Hematopoietic multipotent progenitor cell treated with erythropoietin and hydrocortisone succinate and interleukin-3 and kit ligand, for 8 days (in vitro differentiated cells): ENCODE measurements at places on chromosomes 3 and 15.
A peak's percentile ranks its signal among the peaks of the same experiment; 100 is the strongest.

DNA sequence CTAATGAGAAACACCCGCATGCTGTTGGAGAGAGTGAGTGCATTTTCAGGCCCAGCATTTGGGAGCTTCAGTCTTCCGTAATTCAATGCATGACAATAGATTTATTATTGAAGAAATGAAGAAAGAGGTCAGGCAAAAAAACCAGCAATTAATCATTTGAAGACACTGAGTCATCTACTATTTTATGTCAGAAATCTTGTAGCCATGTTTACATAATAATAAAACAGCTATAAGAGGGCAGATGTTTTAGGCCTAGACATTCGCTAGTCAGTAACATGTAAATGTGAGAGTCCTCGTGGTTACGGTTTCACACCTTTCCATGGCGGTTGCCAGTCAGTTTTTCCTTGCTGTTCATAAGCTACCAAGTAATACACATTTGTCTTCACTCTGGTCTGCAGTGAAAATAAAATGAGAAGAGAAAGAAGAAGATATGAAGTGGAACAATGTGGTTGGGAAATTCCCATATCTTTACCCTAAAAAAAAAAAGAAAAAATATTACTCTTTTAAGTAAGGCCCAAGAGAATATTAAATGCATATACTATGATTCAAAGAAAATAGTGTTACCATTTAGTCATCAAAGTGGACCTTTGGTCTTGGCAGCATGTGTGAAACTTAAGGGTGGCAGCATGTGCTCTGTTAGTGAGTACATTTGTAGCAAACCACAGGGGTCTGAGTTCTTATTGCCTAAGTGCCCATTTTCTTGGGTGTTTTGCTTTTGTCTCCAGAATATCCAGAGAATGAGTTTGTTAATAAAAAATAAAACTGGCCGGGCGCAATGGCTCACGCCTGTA lies 140.5 kb upstream of the TBL1XR1 start:
- no peak for DNase-seq

DNA sequence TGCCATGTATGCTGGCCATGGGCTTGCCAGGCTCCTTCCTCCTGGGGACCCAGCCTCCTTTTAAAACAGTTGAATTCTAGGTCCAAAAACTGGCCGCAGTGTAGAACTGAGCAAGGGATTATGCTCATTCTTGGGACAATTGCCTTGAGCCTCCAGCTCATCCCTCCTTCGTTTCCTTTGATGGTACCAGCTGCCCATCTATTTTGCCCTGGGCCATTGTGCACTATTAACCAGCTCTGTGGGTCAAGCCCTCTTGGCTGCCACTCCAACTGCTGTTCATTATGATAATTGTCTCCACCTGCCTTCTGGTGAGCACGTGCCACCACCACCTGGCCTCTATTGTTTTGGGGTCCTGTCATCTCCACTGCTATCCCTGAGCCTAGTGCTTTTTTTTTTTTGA lies 75.8 kb upstream of the SYN2 start:
- no peak for DNase-seq

GRCh38 chr3:33977227-33977626 lies 178.8 kb downstream of the PDCD6IP start:
- no peak for DNase-seq

GRCh38 chr15:32723171-32723948 lies 5.6 kb downstream of the GREM1 start:
- DNase-seq: no peak

- no peak for DNase-seq
These were observed 28.2 kb downstream of the MYEF2 start for GRCh38 chr15:48149858-48150257.

DNA sequence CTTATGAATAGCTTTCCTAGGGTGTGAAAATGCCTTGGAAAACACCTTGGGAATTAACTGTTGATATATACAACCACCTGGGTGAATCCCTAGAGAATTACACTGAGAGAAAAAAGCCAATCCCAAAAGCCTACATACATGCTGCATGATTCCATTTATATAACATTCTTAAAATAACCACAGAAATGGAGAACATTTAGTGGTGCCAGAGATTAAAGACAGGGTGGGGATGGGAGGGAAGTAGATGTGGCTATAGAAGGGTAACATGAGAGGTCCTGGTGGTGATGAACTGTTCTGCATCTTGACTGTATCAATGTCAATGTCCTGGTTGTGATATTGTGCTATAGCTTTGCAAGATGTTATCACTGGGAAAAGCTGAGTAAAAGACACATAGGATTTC lies 291.0 kb downstream of the CLSTN2 start:
- no peak for DNase-seq

DNA sequence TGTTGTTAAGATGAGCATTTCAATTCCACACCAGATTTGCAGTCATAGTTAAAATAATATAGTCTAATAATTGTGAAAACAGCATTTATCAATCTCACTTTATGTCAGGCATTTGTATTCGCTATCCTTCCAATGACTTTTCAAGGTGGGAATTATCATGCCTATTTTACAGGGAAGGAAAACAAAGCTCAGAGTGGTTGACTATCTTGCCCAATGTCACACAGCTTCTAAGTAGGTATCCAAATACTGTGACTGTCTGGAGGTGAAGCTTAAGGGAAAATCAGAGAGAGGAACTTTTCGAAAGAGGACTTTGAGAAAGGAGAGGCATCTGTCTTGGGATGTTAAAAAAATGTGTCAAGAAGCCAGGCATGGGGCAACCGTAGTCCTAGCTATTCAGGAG lies 443.1 kb downstream of the FOXP1 start:
- DNase-seq: no peak

GRCh38 chr3:196948442-196949284 lies 6.3 kb upstream of the NCBP2 start:
- no peak for DNase-seq

GRCh38 chr3:183868796-183869195 lies 15.9 kb downstream of the PARL start:
- DNase-seq: no peak

GRCh38 chr15:99578809-99579208 lies 13.0 kb downstream of the MEF2A start:
- no peak for DNase-seq

GRCh38 chr15:78007211-78007931 lies 70.1 kb downstream of the TBC1D2B start:
- DNase-seq: no peak

GRCh38 chr3:159964166-159964973 lies 24.3 kb upstream of the IL12A start:
- no peak for DNase-seq

DNA sequence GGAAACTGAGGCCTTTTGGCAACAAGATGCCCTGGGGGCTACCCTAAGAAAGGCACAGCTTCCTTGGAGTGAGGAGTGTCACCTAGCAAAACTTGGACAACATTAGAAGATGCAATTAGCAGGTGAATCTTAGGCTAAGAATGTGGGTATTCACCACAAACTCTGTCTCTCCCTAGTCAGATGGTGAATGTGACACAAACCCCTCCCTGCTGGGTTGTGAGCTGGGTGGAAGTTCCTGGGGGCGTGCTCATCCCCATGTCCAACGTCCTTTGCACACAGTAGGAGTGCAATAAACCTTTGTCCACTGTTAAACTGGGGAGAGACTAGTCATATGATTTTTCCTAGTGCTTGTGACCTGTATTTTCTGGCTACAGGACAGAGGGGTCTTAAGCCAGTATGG lies 67.1 kb upstream of the SH3GL3 start:
- no peak for DNase-seq

GRCh38 chr15:69729167-69729748 lies 276.6 kb downstream of the RPLP1 start:
- DNase-seq: peak; percentile 48

DNA sequence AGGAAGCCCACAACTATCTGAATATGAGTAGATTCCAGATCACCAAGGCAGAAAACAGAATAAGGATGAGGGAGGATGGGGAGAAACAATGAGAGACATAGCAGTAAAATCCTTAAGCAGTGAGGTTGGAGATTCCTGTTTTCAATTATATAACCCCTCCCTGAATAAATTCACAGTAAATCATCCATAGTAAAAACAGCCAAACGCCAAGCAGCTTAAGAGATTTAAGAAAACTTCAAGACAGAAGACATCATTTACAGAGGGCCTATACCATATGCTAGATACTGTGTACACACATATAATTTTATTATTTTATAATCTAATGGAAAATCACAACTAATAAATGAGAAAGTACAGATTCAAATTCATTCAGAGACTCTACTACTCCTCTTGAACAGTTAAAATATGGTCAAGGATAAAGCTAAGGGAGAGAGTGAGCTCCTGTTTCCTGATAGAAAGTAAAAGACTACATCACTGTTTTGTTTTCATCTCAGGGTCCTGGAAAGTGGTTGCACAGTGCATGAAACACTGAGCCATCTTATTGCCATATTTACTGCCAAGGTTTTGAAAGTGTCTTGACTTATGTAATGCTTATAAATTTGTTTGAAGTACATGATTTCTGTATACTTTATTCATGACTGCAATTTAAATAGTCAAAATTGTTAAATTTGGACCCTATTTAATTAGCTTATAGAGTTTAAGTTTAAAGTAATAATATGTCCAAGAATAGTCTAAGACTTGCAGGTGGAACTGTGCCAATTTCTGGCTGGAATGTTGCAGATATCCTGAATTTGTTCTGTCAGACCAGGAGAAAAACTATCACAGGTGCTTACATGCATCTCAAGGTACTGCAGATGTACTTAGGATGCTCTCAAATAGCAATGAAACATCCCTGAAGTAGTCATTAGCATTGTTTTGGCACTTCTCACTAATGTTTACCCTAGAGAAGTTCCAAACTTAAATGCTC lies 141.4 kb downstream of the TBL1XR1 start:
- DNase-seq: no peak

GRCh38 chr3:115651087-115651486 lies 27.8 kb downstream of the GAP43 start:
- no peak for DNase-seq

DNA sequence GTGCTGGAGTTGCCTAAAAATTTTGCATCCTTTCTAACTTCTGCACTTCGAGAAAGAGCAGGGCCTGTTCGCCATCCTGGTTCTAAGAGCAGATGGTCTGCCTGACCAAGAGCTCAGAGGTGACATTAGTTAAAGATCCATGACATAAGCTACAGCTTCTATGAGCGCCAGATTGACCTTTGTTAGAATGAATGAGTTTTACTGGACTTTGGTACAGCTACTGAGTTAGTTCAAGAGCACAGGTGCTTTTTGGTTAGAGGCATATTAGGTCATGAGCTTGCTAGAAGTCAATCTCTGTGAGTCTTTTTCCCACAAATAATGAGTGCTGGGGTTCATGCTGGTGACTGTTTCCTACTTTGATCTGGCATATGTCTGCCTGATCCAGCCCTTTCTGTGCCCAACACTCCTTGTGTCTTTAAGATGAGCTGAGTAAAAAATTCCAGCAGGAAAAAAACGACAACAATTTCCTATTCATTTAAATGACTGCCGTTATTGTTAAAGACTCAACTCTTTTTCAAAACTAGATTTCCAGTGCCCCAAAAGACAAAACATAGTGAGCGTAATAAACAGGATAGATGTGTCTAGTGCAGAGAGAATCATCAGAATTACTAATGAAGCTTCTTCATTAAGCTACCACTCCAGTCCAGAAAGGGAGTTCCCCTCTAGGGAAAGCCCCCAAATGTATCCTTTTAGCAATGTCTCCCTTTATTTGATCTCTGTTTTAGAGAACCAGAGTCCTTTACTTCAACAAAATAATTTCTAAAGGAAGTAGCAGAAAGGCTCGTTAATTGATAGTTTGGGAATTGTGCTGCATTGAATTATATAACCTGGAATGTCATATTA lies 152.9 kb downstream of the SLCO3A1 start:
- DNase-seq: no peak

GRCh38 chr3:77320514-77320913 lies 280.6 kb downstream of the ROBO2 start:
- DNase-seq: peak; percentile 34

DNA sequence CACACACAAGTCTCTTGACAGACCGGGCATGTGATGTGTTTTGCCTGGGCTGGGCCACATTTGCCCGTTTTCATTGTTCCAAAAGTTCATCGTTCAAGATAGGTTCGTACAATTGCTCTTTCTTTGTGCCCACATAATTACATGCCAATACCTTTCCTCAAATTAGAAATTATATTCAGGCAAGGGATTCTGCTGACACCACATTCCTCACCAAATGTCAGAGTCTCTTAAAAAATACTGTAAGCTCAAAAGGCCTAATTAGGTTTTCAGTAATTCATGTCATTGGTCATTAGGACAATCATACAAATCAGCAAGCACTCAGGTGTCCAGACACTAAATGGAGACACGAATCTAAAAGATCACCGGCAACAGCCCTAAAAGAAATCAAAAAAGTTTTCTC lies 215.3 kb downstream of the ALCAM start:
- DNase-seq: no peak

DNA sequence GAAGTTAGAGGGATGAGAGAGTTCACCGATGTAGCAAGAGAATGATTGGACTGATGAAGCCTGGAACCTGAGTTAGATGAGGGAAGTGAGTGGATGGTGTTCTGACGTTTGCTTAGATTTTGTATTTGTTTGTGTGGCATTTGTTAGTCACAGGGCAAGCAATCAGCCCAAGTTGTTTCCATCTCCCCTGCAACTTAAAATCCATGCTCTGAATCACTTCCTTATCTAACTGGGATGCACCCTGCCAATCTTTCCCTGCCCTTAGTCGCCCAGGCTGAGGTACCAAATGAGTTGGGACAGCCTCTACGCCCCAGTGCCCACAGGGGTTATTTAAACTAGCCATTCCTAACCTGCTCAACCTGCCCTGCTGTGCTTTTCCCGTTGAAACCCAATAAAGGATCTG lies 12.6 kb downstream of the PAQR5 start:
- DNase-seq: no peak

DNA sequence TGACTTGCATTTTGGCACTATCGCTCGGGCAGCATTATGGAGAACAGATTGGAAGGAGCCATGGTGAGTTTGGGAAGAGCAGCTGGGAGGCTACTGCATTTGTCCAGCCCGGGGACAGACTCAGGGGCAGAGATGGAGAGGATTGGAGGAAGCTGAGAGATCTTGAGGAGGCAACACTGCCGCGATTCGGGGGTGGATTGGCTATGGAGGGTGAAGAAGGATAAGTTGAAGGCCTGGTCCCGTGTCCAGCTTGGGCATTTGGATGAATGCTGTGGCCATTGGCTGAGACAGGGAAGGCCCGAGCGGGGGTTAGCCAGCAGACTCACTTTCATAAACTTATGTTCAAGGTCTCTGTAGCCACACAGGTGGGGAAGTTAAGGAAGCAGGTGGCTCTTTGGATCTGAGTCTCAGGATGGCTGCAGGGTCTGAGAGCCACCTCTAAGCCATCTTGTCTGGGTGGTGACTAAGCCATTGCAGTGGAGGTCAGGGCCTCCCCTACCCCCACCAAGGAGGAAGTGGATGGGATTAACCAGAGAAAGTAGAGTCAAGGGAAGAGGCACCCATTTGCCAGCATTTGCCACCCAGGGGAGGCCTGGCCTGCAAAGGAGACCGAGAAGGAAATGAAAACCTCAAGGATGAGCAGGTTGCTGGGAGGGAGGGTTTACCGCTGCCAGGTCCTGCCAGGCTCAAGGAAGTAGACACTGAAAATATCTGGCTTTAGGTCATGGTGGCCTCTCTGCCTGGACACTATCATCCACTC lies 144.0 kb upstream of the TLE3 start:
- DNase-seq: no peak

- DNase-seq: no peak
These were observed 217.0 kb downstream of the SATB1 start for GRCh38 chr3:18208091-18208490.

GRCh38 chr15:31557899-31558298 lies 231.3 kb downstream of the KLF13 start:
- no peak for DNase-seq

GRCh38 chr3:49199239-49199899 lies 28.0 kb downstream of the KLHDC8B start:
- no peak for DNase-seq

- no peak for DNase-seq
These were observed 354.5 kb upstream of the TPRG1 start for GRCh38 chr3:188817103-188817934.

- peak; percentile 19 for DNase-seq
These were observed 69.7 kb upstream of the UBE3A start for GRCh38 chr15:25508369-25509002.
